Brain microvascular endothelial cell (primary cell): ENCODE measurements at places on chromosomes 12 and 14.
A peak's percentile ranks its signal among the peaks of the same experiment; 100 is the strongest.

DNA sequence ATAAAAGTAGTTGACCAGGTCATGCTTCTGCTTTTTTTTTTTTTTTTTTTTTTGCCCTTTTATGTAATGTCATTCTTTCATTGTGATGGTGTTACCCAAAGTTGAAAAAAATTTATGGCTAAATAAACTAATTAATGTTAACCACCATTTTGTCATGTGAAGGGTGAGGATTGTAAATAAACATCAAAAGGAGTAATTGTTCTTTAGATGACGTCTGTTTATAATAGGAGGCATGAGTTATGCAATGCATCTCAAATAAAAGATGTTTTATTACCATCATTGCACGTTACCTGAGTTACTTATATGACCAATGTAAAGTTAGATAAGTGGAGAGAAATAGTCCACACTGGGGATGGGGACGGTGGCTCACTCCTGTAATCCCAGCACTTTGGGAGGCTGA is 349.9 kb upstream of the PDE3A start:
- DNase-seq, result no peak

GRCh38 chr12:103013741-103014300 is 56.3 kb downstream of the ASCL1 start:
- no peak for DNase-seq

GRCh38 chr14:37559386-37559785 is 35.7 kb downstream of the FOXA1 start:
- DNase-seq, result peak; percentile 49

DNA sequence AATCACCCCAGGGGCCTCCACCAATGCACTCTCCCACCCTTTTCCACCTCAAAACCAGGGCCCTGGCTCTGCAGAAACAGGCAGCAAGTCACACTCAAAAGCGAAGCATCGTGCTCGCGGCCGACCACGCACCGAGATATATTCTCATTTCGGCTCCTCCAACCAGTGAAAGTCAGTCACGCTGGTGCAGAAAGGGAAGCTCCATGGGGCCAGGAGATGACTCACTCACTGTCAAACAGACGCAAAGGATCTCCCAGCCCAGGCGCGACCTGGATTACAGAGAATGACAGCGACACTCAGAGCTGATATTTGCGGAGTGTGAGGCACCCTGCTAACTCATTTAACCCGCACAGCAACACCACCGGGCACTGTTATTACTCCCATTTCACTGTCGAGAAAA is 173.6 kb downstream of the CALM1 start:
- DNase-seq, result no peak

GRCh38 chr12:59067083-59067482 is 146.8 kb upstream of the LRIG3 start:
- DNase-seq, result peak; percentile 90

DNA sequence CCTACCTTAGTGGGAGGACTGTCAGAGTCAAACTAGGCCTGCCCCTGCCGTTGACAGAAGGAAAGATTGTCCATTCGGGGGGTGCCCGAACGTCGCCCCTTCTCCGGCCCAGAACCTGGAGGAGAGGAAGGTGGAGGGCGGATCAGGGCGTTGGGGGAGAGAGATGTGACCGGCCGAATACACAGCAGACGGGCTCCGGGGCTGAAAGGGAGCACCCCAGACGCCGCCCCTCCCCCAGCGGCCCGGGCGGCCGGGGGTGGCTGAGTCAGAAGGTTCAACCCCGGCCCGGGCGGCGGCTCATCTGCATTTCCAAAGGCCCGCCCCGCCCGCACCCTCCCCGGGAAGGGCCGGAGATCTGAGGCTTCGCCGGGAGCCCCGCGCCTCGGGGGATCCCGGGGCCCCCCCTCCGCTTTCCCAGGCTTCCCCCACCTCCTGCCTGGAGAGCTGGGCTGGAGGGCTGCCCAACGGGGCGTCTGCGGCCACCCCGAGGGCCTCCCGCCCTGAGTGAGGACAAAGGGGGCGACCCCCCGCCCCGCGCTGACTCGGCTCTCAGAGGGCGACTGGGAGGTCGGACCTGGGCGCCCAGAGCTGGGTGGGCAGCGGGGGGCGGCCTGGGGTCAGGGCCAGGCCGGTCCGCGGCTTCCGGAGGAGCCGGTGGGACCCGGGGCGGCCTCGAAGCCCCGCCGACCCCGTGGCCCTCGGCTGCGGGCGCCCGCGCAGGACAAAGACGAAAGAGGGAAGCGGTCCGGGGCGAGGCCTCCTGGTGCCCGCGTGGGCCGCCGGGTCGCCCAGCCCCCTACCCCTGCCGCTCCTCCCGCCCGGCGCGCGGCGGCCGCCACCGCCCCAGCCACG is 3.7 kb upstream of the SETD1B start:
- DNase-seq, result peak; percentile 77
